ENCODE measurements at places on chromosomes 16 and 17.

DNA sequence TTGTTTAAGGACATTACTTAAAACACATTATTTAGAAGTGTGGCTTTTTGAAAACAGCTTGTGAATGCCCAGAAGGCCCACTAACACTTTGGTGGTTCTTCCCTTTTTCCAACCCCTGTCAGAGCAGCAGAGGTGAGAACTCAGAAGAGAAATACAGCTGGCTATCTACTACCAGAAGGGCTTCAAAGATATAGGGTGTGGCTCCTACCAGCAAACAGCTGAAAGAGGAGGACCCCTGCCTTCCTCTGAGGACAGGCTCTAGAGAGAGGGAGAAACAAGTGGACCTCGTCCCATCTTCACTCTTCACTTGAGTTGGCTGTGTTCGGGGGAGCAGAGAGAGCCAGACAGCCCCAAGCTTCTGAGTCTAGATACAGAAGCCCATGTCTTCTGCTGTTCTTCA is 6.9 kb upstream of the RAPGEFL1 start:
- no peak for DNase-seq

DNA sequence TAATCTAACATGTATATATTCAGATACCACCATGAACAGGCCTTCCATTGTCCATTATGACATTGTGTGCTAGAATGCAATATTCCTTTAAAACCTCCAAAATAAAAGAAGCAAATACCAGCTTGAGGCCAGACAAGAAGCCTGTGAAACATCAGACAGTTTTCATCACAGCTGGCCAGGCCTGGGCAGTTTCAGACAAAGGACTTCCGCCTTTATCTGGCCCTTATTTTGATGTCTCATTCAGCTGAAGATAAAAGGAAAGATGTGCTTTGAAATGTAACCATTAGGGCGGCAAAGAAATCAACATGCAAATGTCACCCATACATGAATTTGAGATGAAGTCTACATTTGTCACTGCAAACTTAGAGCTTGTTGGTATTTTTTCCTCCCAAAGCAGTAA is 737.5 kb downstream of the KCNJ2 start:
- DNase-seq, result no peak

DNA sequence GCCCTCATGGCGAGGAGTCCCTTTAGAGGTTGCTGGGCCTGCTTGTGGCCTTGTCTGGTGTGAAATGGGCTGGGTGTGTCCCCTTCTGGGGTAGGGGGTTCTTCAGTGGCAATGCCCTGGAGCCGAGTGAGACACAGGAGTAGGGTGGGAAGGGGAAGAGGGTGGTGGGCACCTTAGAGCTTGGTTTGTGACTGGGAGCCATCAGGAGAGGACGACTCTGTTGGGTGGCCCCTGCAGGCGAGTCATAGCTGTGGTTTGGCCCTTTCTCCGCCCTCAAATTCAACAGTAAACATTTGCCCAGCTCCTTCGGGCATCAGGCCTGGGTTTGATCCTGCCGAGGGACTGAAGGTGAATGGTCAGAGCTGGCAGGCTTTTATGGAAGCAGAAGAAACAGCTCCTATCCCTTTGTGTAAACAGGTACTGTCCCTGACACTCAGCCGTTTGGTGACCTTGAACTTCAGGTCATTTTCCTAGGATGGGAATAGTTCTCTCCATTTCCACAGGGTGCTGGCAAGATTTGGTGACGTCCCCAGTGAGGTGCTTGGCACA is 2.9 kb downstream of the E4F1 start:
- DNase-seq, result no peak

GRCh38 chr16:1661826-1662225 is 16.3 kb upstream of the JPT2 start:
- no peak for DNase-seq

GRCh38 chr16:21097151-21097550 is 53.5 kb downstream of the DNAH3 start:
- DNase-seq, result no peak

DNA sequence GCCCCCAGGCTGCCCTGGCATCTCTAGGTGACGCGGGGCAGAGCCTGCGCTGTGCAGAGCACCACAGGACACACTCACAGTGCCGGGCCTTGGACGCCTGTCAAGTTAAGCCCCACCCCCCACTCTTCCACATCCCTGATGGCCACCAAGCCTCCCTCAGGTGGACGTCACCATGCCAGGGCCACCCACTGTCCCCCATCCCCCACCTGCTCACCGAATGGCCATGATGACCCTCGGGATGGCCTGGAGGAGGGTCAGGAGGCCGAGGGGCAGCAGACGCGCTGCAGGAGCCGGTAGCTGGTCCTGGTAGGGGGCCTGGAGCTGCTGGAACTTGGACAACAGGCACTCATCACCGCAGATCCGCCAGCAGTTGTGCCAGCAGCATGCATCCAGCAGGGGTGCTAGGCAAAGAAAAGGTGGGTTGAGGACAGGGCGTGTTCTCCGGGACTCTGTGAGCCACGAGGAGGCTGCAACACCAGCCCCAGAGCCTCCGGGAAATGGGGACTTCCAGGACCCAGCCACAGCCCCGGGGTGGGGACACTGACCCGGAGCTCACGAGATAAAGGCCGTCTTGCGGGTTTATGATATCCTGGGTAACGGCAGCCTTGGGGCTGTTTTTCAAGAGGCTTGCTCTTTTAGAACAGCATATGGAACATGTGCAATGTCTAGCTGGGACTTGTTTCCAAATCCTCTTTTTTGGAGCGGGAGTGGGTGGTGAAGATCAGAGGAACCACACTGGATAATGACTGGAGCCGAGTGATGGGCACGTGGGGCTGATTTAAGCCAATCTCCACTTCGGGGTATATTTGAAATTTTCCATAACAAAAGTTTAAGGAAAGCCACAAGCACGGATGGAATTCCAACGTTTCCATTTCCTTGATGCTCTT is 11.4 kb downstream of the C16orf95 start:
- no peak for DNase-seq

DNA sequence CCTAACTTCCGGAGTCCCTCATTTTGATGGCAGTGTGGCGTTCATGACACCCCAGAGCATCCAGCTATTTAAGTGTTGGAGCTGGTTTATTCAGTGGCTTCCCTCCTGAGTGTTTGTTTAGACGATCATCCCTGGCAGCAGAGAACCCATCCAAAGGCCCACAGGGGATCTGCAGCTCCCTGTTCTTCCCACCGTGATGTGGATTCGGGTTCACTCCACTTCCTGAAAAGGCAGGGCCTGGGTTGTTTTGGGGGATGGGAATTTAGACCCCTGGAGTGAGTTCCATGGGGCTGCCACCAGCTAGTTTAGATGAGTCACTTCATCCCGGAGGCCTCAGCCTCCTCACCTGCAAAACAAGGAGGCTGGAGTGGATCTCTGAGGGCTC is 2.3 kb downstream of the KSR1 start:
- DNase-seq, result no peak

- no peak for DNase-seq
These were observed 372.9 kb downstream of the CDH13 start for GRCh38 chr16:82999711-83000110.

Data from CD4-positive, alpha-beta memory T cell (primary cell).